Stimulated activated CD4-positive, alpha-beta T cell treated with anti-CD3 and anti-CD28 coated beads, Interleukin-15, amount 100 ng/mL, for 48 hours (primary cell): ENCODE measurements at places on chromosomes 6 and 20.

- DNase-seq: no peak
These were observed 17.9 kb downstream of the RNF24 start for GRCh38 chr20:3997446-3997845.

- peak; percentile 34 for DNase-seq
These were observed 417 bp upstream of the PXDC1 start for GRCh38 chr6:3751730-3752530.

GRCh38 chr6:23244300-23244699 is 674.9 kb downstream of the HDGFL1 start:
- no peak for DNase-seq

GRCh38 chr20:36574366-36575135 is 1.2 kb downstream of the TGIF2 start:
- DNase-seq: no peak

GRCh38 chr6:53539561-53539960 is 5.3 kb downstream of the GCLC start:
- no peak for DNase-seq

- no peak for DNase-seq
These were observed 387.7 kb downstream of the QKI start for GRCh38 chr6:163802267-163802666.

DNA sequence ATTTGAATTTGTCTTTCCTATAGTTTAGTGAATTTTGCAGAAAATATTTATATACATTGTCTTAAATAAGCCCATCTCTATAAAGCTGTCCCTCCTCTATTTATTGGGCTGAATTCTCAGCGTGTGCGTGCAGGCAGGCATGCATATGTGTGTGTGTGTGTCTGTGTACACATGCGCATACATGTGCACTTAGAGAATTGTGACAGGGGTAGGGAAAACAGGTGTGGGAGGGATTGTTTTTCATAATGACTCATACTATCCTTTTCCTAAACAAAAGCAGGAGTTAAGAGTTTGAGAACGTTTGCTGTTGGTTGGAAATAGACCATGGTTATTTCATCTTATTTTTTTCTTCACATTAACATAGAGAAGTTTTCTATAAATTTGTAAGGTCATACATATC is 43.4 kb upstream of the FABP7 start:
- no peak for DNase-seq

GRCh38 chr6:1139155-1139890 is 172.6 kb upstream of the FOXQ1 start:
- no peak for DNase-seq

DNA sequence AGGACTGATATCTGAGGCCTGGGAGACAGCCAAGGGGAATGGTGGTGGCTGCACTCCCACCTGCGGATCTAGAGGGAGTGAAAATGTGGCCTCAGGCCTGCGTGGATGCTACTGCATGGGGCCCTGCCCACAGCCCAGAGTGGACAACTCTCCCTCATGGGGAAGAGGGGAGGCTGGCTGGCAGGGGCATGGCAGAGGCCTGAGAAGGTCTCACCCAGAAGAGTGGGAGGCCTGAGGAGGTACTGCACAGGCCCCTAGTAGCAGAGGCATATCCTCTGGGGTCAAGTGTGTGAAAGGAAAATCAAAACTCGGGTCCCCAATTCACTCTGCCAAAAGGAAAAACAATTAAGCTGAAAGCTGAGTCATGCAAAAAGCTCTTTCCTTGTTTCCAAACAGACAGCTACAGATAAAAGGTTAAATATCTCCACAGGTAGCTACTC is 158.2 kb downstream of the AKAP7 start:
- no peak for DNase-seq

DNA sequence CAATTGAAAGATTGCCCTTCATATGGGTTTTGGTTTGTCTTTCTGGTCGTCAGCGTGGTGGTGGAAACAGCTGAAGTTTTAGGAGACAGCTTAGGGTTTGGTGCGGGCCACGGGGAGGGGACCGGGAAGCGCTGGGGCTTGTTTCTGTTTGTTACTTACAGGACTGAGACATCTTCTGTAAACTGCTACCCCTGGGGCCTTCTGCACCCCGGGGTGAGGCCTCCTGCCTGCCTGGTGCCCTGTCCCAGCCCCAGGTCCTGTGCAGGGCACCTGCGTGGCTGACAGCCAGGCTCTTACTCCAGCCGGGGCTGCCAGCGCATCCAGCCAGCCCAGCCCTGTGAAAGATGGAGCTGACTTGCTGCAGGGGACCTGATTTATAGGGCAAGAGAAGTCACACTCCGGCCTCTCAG is 22.8 kb downstream of the NPEPL1 start:
- no peak for DNase-seq

- no peak for DNase-seq
These were observed 838 bp upstream of the NKX2-2 start for GRCh38 chr20:21514553-21515251.

GRCh38 chr6:15431762-15432483 is 186.1 kb downstream of the JARID2 start:
- DNase-seq: no peak

GRCh38 chr6:23654745-23655144 is 471.3 kb upstream of the NRSN1 start:
- no peak for DNase-seq

- no peak for DNase-seq
These were observed 58.1 kb upstream of the FOXQ1 start for GRCh38 chr6:1253816-1254215.

DNA sequence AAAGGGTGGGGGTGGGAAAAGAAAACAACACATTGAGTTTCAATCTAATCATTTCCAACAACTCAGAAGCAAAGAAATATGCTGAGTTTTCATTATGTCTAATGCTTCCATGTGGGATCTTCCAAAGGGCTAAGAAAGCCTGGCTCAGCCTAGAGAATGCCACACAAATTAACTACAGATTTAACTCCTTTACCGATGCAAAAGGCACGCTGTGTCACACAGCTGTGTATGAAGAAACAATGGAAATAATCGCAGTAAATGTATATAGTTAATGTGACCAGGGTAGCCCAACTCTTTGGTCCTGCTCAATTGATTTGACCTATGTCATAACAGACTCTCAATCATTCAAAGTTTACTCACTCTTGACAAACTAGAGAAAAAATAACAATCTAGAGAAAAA is 17.8 kb downstream of the B4GALT5 start:
- DNase-seq: no peak

DNA sequence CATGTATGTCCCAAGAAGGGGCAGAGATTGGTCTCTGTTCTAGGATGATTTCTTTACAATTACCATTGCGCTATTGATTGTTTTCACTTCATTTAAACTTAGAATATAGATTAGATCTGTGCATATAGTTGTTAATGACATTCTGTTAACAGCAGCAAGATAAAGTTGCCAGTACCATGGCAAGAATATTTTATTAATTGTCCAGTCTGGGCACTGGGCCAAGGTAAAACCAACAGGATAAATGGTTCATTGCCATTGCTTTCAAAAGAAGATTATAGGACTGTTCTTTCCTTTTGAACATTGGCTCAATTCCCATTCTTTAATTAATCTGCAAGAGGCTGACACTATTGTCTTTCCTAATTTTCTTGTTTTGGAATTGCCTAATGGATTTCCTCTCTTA is 592.4 kb downstream of the RFPL4B start:
- no peak for DNase-seq

GRCh38 chr6:24915641-24916040 is 20.1 kb downstream of the RIPOR2 start:
- DNase-seq: no peak

DNA sequence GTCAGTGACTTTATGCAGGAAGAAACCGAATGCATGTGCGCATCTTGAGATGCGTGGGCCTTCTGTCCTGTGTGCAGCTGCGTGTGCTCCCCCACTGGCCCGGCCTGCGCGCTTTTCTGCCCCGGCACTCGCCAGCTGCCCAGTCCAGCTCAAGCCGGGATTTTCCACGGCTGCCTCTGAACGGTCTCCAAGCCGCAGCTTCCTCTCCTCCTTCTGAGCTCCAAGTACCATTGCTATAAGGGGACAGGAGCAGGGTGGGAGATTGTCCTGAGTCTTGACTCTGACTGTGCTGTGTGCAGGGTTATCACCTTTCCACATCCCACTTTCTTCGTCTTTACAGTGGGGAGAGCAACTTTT is 302.8 kb downstream of the THBS2 start:
- DNase-seq: no peak

- DNase-seq: no peak
These were observed 19.7 kb downstream of the CD40 start for GRCh38 chr20:46137816-46138215.

GRCh38 chr6:161747506-161747905 is 473.6 kb upstream of the AGPAT4 start:
- no peak for DNase-seq

DNA sequence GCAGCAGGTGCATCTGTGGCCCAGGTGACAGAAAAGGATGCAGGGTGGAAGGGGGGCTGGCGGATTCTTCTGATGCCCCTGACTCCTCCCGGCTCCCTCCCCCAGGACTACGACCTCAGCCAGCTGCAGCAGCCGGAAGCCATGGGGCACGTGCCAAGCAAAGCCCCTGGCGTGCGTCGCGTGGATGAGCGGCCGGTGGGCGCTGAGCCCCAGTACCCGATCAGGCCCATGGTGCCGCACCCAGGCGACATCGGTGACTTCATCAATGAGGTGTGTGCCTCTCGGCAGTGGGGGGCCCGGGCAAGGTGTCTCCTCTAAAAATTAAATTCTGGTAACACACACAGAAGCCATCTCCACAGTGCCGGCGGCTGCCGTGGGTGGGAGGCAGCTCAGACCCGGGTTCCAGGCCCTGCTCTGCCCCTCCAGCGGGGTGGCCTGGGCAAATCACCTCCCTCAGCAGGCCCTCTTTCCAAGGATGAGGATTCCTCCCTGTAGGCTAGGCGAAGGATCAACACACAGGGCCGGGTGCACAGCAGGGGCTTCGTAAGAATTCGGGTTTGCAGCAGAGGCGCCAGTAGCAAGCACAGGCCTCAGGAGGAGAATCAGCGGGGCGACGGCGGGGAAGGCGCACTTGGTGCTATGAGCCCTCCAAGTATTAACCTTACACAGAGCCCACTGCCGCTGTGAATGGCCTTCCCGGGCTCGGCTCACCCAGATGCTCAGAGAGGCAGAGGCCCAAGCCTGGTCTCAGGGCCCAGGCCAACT is 131.5 kb downstream of the TAF4 start:
- no peak for DNase-seq

- no peak for DNase-seq
These were observed 22.2 kb downstream of the XRN2 start for GRCh38 chr20:21325296-21325695.

GRCh38 chr6:106966229-106966628 is 8.3 kb downstream of the CD24 start:
- DNase-seq: no peak
